Hindlimb muscle (tissue), 1 donor: ENCODE measurements at places on chromosomes 7 and 10.

- no peak for DNase-seq
Observed at GRCh38 chr7:13032084-13032483, 344.7 kb downstream of the ARL4A start.

- DNase-seq, result no peak
Observed at GRCh38 chr7:30470771-30471170, 7.8 kb downstream of the NOD1 start.

GRCh38 chr10:79322616-79323543 is 24.4 kb upstream of the PPIF start:
- no peak for DNase-seq

GRCh38 chr10:59456199-59456598 is 93.8 kb upstream of the FAM13C start:
- DNase-seq, result no peak

- DNase-seq, result no peak
Observed at GRCh38 chr10:94011296-94011695, 17.6 kb downstream of the PLCE1 start.

DNA sequence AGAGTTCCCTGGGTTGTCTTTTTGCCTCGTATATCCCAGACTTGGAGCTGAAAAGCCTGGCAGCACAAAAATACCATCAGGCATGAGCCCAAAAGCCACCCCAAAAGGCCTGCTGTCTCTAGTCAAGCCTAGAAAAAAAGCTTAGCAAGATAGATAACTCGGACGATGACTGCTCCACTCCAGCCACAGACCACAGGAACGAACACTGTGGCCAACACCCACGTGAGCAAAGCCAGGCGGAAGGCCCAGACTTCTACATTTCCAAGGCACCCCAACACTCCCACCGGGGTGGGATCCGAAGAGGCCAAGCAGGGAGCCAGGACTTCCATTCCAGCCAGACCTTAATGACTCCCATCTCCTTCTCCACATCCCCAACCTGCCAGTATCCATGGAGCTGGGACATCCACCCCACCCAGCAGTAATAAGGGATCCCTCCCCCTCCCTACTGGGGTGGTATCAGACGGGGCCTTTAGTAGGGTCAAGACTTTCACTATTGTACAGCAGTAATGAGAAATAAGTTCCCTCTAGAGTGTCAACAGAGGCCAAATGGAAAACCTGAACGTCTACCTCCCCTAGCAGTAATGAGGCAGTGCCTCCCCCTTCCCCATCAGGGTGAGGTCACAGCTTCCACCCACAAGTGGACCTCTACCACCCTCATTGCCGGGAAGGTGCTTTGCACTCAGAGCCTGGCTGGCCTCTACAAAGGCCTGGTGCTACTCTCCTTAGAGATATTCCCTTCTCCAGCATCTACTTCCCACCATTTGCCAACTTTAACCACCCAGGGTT is 23.0 kb downstream of the PRLHR start:
- no peak for DNase-seq

DNA sequence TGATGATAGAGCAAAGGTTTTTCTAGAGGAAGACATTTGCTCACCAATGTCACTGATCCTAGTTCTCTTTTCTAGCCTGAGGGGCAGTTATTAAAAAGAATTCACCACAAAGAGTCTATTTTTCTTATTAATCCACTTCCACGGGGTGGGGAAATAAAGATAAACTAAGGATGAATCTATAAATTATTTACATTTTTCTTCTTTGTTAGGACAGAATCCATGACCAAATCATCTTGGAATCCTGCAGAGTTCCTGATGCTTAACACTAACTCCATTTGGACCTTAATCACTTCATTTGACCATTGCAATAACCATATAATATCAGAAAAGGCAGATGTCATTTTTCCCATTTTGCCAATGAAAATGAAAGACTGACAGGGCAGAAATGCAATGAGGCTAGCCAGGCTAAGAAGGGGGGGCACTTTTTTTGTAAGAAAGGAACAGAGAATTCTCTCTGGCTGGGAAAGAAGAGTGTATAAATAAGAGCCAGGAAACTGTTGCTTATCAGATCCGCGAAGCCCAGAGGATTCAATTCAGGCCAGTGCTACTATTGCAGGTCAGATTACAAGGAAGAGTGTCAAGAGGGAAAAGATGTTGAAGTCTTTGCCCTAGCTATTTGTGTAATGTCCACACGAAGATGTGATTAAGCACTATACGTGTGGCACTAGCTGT is 433.2 kb downstream of the TNS3 start:
- no peak for DNase-seq

DNA sequence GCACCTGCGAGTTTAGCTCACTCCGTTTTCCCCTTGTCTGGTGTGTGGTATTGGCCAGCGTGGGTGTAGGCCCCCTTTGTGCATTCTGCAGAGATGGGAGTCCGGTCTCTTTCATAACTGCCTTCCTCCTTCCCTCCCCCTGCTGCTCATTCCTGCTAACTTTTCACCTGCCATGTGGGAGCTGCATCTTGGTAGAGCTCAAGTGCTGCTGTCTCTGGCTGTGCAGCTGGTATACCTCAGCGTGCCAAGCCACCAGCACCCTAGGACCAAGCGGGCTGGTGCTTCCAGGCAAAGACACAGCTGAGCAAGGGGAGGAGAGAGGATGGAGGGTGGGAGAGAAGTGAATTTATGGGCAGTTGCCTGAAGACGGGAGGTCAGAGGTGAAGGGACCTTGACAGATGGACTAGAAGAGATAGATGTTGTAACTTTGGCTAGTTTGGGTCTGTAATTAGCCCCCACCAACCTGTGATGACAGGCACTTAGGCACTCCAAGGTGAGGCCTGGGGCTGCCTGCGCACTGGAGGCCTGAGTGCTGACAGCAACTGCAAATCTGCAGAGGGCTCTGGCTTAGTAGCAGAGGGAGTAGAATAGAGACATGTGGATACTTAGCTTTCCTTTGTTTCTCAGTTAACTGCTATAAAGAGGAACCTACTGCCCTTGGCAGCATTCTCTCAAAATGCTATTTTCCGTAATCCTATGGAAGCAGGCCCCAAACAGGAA is 148.8 kb upstream of the AGK start:
- no peak for DNase-seq

DNA sequence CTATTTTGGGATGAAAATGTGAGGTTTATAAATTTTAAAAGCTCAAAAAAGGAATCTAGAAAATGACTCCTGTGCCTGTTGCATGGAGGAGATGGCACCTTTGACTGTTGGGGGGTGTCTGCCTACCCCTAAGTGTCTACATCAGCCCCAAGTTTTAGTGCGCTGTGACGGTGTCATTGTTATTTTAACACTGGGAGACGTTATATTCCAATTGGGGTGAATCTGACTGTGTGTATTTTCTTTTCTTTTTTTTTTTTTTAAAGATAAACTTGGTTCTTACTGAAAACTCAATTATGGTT is 517 bp downstream of the SRGN start:
- DNase-seq, result no peak

DNA sequence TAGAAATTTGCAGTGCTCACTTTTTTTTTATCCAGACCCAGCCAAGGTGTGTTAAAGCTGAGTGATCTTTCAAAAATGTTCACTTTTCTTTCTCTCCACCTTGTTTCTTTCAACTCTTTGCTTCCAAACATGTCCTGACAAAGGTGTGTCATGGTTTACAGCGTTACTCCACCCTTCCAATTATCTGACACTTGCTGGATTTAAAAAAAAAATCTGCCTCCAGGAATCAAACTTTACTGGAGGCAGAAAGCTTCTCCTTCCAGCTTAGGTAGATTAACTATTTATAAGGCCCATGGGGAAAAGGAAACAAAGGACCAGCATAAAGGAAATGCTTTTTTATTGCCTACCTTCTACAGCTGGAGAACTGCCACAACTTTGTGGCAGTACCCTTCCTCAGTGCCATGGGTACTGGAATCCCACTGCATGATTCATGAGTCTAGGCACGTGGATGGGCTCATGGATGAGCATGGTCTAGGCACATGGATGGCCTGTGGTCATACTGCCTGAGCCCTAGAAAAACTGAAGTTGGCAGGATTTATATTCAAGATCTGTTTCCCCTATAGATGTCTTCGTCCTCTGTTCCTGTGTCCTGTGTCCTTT is at the start of gene COL17A1:
TSS of gene COL17A1 (minus strand) at position 80 of the 600 bp plus-strand sequence. CDS start 5,207 bp downstream, outside the sequence.
- DNase-seq, result no peak

- no peak for DNase-seq
Observed at GRCh38 chr10:80530251-80530650, 7.5 kb upstream of the SH2D4B start.

DNA sequence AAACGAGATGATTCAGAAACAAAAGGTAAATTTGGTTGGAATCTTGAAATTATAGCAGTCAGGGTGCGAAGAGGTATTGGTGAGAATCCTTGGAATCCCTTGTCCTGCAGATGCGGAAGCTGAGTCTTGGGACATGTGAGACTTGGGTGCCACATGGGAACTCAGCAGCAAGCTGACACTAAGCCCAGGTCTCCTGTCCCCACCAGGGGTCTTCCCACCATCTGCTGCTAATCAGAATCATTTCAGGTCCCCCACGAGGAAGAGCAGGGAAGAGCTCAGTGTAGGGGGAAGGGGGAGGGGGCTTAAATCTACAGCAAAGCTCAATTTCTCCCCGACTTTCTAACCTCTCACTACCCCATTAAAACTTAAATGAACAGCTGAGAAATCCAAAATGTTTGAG is 126.1 kb upstream of the BMPER start:
- no peak for DNase-seq

DNA sequence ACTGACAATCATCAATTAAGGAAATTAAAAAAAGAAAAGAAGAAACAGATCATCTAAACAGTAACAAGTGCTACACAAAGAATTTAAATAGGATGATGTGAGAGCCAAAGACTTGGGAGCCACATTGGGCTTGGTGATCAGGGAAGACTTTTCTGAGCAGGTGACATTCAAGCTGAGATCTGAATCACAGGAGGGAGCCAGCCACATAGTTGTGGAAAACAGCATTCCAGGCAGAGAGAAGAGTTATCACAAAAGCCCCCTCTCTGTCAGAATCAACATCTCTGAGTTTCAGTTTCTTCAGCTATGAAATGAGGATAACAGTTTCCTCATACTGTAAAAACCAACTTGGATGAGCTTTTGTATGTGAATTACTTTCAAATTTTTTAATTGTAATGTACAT is 169.2 kb upstream of the PLXNA4 start:
- no peak for DNase-seq

DNA sequence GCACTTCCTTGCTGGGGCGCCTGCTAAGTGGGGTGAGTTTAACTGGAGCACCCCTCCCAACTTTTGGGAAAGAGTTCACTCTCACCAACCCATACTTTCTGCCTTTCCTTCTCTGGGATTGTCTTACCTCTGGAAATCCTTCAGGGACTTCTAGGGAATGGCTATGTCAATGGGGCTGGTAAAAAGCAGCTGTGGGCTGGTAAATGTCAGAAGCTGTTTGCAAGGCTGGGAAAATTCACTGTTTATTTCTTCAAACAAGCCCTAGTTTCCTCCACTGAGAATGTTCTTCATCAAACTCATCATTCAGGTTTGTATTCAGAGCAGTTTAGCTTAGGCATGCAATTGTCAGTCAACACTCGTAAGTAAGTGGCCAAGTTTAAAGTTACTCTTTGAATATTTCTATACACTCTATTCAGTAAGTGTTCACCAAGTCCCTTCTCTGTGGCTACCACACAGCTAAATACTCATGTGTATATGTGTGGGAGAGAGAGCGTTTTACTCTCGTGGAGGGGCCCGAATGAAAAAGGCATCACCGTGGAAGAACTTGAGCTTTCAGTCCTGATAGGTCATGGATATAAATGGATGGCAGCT is 654.8 kb downstream of the LRMDA start:
- DNase-seq, result peak; percentile 28

- DNase-seq, result no peak
Observed at GRCh38 chr7:157032644-157033482, 22.4 kb upstream of the MNX1 start.
